Uterine smooth muscle cell (primary cell): ENCODE measurements at places on chromosomes 2 and 18. TPM values are rescaled to one million over a fixed set of nuclear protein-coding genes. Genes with fewer than 3 reads are reported as not detected.

Gene KCNIP3
- total RNA-seq: 4.2 and 4.9 TPM in 2 replicates

Gene G6PC2
- total RNA-seq: not detected in 2 replicates

Gene VWA3B
- total RNA-seq: not detected in 2 replicates

Gene GKN1
- total RNA-seq: not detected in 2 replicates

Gene COL4A4
- 0.75 and 2.7 TPM in 2 replicates for total RNA-seq

Gene ZNF638
- 114 and 129 TPM in 2 replicates for total RNA-seq

Gene ODC1
- total RNA-seq: 204 and 316 TPM in 2 replicates

Gene LYG2
- total RNA-seq: not detected in 2 replicates

Gene YWHAQ
- total RNA-seq: 259 and 420 TPM in 2 replicates
